ENCODE measurements at places on chromosomes 5 and 9.

GRCh38 chr9:128917151-128917849 lies 3.5 kb upstream of the PHYHD1 start:
- peak; percentile 66 for DNase-seq

DNA sequence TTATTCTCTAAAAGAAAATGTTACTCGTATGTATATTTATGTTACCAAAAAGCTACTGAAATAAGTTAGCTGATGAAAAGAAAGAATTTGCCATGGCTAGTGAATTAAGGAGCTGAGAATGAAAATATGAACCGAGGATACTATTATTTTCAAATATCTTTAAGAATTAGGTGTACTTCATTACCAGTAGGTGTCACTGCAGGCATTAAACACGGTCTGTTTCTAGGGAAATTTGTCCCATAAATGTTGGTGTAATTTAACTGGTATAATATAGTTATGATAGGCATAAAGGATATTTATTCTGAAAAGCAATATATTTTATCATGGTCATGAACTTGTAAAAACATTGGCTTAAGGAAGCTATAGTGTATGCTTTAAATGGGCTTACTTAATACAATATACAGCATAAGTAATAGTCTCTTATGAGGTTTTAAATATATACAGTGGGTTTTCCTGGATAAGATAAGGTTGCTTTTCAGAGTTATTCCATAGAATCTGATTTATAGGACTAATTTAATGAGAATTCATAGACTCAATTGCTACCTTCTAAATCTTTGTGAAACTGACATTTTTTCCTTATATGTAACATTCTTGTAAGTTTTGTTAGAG lies 72.4 kb upstream of the MPDZ start:
- peak; percentile 63 for DNase-seq

DNA sequence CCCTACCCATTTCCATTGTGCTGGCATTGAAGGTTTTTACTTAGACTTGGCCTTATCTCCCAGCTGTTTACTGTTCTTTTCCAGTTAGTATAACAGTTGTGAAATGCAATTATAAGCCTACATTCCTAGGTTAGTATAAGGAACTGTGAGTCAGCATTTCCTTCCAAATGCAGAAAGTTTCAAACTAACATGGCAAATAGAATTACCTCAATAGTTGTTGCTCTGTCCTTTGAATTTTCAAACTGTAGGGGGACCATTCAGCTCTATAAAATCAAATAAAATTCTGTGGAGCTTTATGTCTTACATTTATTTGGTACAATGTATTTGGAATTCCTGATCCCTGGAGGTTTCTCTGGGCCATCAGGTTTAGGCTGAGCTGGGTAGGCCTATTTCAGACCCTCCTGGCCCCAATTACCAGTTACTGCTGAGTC lies 47.2 kb downstream of the ARHGEF28 start:
- peak; percentile 81 for DNase-seq

- no peak for DNase-seq
Measured at GRCh38 chr5:127029581-127030258, 638 bp downstream of the MARCHF3 start.

DNA sequence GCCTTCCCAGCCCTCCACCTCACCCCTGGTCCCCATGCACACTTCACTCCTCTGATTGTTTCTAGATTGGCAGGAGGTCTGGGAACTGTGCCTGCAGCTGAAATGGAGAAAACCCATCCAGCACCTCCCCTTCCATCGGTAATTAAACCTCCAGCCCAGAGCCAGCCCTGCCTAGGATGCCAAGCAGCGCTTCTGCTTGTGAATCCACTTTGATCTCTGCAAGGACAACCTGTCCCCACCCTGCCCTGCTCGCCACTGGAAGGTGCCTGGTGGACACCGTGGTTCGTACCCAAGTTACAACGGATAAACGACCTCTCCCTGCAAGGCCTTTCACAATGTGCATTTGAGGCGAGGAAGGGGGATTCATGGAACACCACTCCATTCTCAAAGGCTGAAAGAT lies 50.6 kb downstream of the IRX2 start:
- DNase-seq, result no peak

DNA sequence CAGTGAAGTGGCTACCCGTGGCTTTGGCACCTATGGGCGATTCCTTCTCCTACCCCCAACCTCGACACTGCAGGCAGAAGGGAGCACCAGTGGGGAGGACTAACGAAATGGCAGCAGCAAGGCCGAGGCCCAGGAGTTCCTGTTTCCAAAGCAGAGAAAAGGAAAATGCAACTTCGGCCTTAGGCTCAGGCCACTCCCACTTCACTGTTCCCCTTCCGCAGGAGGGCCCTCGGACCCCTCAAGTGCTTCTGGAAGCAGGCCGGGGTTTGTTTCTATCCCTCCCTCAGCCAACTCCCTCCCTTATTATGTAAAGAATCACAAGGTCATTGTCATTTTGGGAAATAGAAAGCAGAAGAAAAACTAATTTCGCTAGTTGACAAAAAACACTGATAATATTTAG lies 36.4 kb upstream of the NKX2-5 start:
- no peak for DNase-seq

GRCh38 chr5:177378884-177379883 lies 5.0 kb upstream of the SLC34A1 start:
- peak; percentile 89 for DNase-seq

- peak; percentile 8 for DNase-seq
Measured at GRCh38 chr9:5832071-5832537, 813 bp downstream of the ERMP1 start.

GRCh38 chr5:22986281-22986680 lies 133.1 kb upstream of the CDH12 start:
- no peak for DNase-seq

- no peak for DNase-seq
Measured at GRCh38 chr5:1010181-1010510, 1.5 kb downstream of the NKD2 start.

- DNase-seq, result no peak
Measured at GRCh38 chr5:84215521-84215920, 169.2 kb downstream of the EDIL3 start.

DNA sequence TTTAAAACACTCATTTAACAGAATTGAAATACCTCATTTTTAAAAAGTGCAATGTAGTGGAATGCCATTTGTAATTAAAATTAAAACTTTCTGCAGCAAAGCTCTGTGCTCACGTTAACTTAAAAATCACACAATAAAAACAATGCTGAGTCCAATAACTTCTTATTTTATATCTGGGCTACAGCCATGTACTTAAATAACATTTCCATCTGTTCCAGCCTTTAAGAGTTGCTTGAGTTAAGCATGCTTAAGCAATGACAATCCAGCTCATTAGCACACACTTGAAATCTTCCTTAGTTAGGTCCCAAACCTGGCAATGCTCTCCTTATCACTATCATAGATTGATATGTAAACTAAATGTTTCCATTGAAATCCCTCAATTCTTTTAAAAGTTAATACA lies 132.3 kb upstream of the CDH12 start:
- no peak for DNase-seq

GRCh38 chr5:203246-203930 lies 12.1 kb downstream of the LRRC14B start:
- no peak for DNase-seq

DNA sequence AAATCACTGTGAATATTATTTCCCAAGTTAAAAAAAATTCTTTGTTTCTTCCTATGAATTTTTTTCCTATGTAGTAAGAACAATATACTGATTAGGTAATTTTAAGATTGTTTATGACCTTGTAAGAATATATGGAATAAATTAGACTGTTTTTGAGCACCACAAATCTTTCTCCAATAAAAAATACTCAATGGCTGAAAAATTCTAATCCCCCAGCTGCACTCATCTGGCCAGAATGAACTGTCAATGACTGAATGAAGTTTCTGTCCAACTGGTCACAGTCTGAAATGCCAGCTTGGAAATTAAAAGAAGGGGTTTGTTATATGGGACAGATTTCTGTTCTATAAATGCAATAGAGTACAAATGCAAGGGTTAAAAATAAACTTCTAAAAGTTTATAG lies 569.5 kb upstream of the SEMA6A start:
- DNase-seq, result no peak

- DNase-seq, result no peak
Measured at GRCh38 chr5:134086943-134087305, 27.6 kb upstream of the TCF7 start.

DNA sequence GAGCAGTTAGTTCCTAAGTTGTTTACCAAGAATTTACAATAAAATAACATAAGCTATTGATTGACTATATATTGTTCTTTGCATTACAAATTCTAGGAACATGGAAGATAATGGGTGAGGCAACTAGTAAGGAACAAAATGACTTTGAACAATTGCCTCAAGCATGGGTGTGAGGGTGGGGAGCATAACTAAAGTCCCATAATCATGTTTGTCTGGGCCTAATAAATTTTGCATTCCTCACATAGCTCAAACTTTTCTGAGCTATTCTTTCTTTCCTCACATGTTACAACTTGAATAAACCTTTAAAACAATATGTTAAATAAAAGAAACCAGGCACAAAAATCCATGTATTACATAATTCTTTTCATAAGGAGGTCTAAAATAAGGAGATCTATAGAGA lies 1066.1 kb downstream of the NR2F1-AS1 start:
- DNase-seq, result no peak

GRCh38 chr5:125294844-125295243 lies 548.4 kb upstream of the ZNF608 start:
- DNase-seq, result no peak

DNA sequence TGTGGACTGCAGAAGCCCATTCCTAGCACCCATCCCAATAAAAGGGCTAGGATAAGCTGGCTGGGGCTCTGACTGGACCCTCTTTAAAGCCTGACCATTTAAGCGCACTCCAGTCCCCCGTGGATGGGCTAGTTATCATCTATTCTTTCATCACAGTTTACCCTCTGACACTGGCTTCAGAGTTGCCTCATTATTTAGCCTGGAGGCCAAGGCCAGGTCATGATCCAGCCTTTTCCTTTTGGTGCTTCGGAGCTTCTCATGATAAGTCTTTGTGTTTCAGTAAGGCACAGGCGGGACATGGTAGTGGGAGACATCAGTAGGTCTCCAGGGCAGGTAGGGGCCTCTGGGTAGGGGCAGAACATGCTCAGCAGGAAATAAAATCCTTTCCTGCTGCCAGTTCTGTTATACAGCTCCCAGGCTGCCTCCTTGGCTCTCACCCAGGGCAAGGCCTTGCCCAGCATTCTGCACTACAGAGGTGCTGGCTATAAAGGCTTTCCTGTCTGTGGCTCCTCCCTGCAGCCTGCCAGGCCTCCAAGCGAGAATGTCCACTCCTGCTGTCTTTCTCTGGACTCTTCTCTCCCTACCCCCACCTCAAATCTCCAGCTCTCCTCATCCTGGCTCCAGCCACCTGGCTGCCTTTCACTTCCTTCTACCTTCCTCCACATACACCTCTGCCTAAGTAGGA lies 128.8 kb downstream of the FSTL4 start:
- no peak for DNase-seq

DNA sequence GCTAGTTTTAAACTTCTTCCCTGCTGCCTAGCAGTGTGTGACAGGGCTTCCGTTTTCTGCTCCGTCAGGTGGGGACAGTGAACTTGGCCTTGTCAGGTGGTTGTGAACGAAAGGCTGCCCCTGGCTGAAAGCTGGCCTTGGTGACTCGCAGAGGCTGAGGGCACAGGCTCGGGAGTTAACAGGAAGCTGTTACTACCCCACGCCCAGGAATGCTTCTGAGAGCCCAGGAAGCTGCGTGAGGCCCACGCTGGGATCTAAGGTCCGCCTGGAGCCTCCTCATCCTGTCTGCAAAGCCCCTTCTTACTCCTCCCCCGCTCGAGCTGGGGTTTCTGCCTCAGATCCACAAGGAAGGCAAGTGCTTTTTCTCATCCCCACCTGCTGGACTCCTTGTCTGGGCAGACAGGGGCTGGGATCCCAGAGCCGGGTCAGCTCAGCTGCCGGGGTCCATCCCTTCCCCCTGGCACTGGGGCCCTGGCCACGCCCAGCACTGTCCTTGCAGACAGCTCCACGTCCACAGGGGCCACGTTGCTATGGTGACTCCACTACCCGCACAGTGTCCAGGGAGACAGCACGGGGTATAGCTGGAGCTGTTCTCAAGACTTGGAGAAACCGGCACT lies 124.7 kb upstream of the TBC1D2 start:
- DNase-seq, result peak; percentile 68

GRCh38 chr9:98953581-98954243 lies 10.0 kb downstream of the COL15A1 start:
- no peak for DNase-seq

DNA sequence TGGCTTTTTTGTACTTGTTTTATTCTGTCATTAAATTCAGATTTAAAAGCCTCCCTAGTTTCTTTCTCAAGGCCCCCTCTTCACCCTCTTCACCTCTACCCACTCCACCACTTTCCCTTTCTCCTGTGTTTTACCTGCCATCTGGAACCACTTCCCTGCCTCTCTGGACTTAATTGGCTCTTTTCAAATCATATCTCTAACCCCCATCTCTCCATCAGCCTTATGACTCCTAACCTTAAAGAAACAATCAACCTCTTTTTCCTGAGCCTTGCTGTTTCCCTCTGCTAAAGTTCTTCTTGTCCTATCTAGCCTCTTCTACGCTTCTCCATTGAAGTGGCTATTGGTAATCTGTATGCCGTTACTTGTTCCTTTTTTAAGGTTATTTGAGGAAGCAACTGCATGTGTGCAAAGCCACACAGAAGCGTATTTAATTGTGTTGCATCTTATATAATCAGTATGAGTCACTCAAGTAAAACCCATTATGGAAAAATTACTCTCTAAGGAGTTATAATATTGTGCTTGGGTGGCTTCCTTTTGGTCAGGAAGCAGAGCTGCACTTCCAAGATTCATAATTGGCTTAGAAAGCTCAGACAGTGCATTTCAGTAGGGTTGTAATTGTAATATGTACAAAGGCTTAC lies 653.6 kb upstream of the ITGA1 start:
- DNase-seq, result no peak

DNA sequence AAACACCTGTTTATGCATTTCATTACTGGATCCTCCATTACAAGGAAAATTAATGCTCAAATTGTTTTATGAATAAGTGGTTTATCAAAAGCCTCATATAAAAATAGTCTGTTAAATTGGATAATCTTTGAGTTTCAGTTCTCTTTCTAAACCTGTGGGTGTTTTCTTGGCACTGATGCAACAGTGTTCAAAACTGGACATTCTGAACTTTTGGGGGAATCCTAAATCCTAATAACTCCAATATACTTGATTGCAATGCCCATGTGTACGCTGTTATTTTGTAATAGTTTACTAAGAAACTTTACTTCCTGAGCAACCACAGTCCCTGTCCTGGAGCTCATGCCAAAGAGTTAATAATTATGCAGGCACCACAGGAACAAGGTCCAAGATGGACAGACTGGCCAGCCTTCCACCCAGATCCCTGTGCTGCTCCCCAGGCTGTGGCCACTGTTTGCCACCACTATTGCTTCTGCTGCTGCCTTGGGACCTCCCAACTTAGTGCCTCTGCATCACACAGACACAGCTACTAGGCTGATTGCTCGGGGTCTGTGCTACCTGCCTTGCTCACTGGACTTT lies 14.0 kb downstream of the IRGM start:
- DNase-seq, result no peak

DNA sequence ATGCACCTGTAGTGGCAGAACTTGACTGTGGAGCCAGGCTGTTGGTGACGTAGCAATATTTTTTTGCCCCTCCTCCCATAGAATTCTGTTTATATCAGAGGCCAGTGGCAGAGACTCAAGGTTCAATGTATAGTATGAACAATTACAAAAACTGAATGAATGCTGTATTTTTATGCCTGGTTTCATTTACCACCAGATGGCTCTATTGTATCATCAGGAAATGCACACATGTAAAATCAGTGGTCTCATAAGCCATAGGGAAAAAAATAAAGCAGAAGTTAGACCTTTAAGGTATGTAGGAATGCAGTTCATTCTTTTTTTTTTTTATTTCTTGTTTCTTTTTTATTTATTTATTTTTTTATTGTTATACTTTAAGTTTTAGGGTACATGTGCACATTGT lies 43.6 kb downstream of the CCDC192 start:
- DNase-seq, result peak; percentile 48

- no peak for DNase-seq
Measured at GRCh38 chr5:141958546-141959172, 657 bp upstream of the PCDH12 start.
